Stimulated activated naive CD4-positive, alpha-beta T cell (primary cell): ENCODE measurements at places on chromosomes 11 and 22.

- no peak for DNase-seq
These were observed 525 bp downstream of the DGCR2 start for GRCh38 chr22:19121631-19122142.

GRCh38 chr11:55714982-55715888, 53.2 kb downstream of the OR4C6 start:
- no peak for DNase-seq

- no peak for DNase-seq
These were observed 157.9 kb downstream of the SHANK2 start for GRCh38 chr11:71094296-71095077.

DNA sequence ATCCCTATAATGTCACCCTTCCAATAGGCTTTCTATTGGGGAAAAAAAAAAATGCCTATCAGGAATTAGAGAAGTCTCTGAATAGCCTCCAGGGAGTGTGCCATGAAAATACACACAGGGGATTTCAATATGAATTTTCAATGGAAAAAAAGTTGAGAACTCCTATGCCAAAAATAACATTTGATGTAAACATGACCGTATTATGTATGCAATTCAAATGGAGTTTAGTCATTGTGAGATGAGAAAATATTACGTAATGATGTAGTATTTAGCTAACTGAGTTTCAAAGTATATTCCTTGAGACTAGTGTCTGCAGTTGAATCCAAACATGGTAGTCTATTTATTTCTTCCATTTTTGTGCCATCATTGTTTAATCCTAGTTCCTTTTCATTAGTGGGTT, 182.3 kb downstream of the BLID start:
- DNase-seq: no peak

DNA sequence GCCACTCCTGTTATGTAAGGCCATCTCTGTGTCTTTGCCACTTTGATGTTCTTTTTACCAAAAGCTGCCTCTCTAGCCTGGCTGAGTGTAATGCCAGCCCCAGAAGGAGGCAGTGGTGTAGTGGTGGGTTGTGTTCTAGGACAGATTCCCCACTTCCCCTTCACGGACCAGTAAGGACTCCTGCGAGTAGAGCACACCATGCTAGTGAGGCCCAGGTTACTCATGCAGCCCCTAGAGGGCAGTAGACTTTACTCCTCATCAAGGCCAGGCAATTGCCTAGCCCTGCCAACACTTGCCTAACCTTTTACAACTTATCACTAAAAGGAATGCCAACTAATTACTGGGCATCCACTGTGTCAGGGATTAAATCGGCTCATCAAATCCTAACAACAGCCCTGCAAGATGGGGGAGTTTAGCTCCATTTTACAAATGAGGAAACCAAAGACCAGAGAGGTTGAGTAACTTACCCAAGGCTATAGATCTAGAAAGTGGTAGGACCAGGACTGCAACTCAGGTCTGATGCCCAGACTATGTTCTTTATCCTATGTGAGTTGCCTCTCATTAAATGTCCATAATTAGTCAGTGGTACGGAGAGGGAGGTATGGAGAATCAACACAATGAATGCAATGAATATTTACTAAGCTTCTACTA, 75.3 kb downstream of the APIP start:
- DNase-seq: peak; percentile 5

- no peak for DNase-seq
These were observed 24.2 kb upstream of the YAP1 start for GRCh38 chr11:102085864-102086551.

DNA sequence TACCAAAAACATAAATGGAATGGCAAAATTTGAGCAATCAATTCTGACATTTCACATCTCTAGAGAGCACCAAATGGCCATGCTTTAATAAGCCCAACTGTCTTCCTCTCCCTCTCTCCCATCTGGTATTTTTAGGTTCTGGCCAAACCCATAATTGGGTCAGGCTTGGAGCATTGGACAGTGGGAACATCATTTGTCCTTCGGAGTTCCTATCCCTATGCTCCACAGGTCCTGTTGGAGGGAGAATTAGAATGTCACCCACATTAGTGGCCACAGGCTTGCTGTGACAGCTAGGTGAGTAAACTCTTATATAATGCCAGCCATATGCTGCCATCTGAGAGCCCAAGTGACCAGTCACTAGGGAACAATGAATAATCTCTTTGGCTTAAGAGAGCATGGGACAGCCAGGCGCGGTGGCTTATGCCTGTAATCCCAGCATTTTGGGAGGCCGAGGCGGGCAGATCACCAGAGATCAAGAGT, 251.0 kb upstream of the CCDC90B start:
- no peak for DNase-seq

DNA sequence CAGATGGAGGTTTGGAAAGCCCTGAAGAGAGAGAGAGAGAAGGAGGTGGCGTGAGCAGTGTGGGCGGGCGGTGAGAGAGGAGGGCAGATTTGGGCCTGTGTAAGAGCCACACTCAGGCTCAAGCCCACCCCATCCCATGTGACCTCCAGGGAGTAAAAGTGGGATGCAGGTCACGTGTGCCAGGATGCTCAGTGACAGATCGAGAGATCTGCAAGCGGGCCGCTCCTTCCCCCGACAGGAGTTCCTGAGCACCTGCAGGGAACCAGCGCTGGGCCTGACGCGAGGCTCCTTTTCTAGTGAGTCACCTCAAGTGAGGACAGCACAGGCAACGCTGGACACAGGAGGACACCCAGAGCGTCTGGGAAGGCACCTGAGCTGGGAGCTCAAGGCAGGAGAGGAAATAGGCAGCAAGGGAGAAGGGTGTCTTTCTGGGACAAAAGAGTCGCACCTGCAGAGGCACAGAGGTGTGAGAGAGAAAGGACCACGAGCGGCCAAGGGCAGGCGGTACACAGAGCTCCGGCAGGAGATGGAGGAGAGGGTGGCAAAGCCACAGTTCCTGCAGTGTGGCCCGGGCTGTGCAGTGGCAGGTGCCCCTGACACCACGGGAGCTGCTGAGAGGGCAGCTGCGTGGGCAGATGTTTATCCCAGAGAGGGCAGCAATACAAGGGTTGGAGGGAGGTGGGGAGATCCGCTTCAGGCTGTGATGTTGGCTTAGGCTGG, 1294.8 kb downstream of the TBC1D22A start:
- DNase-seq: no peak

GRCh38 chr11:117092951-117093590, 5.2 kb downstream of the SIK3 start:
- no peak for DNase-seq

DNA sequence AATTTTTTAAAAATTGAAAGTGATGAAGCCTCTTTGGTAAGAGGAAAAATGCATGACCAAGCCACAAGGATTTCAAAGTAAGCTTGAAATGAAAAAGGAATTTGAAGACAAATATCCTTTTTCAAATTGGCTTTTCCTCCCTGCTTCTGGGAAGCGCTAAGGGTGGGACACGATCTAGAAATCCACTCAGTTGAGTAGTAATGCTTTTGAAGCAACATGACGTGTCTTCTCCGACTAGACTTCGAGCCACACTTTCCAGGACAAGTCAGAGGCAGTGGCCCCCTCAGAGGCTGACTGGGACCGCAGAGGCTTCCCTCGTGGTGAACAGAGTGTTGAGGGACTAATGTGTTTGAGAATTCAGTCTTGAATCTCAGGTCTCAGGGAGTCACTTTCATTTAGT, 39.8 kb downstream of the KREMEN1 start:
- no peak for DNase-seq

DNA sequence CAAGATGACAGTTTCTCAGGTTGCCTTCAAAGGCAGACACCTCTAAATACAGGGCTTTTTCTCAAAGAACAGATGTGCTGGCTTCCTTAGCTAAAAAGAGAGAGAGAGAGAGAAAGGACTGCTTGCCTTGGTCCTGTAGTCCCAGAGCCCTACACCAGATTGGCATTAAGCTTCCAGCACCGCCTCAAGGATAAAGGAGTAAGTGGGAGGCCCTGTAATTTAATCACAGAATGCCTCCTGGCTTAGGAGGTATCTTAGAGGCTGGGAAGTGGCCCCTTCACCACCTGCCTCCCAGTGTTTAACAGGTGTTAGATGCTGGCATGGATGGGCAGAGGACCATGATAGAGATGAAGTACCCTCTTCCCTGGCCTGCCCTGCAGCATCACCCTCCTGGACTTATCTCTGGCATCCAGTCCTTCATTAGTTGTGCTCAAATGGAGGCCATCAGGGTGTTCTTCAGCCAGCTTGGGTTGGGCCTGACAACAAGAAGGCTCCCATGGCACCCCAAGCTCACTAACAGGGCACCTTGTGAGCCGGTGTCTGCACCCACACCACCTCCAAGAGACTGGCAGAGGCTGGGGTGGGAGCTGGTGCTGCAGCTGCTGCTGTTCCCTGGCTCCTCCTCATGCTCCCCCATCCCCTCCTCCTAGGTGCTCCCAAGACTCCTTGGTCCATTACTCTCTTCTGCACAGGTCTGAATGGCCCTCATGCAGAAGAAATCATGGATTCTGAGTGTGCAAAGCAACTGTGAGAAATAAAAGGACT, 32.5 kb downstream of the ABCC8 start:
- DNase-seq: no peak

- DNase-seq: no peak
These were observed 125.0 kb upstream of the LARGE1 start for GRCh38 chr22:34045311-34045710.

DNA sequence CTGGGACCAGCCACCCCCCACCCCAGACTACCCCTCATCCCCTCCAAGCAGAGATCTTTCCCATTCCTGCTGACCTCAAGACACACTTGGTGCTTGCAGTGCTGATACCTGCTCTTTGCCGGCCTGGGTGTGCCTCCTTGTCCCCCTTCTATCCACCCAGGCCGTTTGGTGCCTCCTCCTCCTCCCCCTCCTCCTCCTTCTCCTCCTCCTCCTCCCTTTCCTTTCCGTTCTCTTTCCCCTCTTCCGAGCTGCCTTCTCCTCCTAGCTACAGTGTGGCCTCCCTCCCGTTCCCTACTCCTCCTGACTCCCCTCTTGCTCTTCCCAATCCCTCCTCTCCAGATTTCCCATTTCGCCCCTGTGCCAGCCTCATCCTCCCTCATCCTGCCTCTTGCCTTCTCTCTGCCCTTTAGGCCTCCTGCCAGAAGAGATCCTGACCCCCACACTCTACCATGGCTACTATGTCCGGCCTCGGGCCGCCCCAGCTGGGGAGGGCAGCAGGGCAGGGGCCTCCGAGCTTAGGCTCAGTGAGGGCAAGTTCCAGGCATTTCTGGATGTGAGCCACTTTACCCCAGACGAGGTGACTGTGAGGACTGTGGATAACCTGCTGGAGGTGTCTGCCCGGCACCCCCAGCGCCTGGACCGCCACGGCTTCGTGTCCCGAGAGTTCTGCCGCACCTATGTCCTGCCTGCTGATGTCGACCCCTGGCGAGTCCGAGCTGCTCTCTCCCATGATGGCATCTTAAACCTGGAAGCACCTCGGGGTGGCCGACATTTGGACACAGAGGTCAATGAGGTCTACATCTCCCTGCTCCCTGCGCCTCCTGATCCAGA, 712 bp downstream of the HSPB2 start:
- no peak for DNase-seq

- no peak for DNase-seq
These were observed 24.5 kb upstream of the DGKZ start for GRCh38 chr11:46322759-46323158.

GRCh38 chr11:1382429-1382828, 7.3 kb upstream of the BRSK2 start:
- DNase-seq: no peak

GRCh38 chr22:30609260-30610185, 2.5 kb downstream of the TCN2 start:
- no peak for DNase-seq

DNA sequence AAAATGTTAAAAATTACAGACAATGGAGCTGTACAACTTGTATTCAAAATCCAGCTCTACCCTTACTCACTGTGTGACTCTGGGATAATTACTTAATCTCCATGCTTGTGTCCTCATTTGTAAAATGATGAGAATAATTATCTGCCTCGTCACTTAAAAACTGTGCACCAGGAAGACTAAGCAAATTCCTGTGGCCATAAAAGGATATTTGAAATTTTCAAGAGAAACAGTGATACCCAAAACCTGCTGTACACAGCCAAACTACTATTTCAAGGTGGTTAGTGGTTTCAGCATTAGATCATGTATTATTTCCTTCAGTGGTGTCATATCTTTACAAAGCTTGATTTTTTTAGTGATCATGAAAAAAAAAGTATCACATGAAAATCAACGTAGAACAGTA, 136.9 kb downstream of the METTL15 start:
- no peak for DNase-seq

DNA sequence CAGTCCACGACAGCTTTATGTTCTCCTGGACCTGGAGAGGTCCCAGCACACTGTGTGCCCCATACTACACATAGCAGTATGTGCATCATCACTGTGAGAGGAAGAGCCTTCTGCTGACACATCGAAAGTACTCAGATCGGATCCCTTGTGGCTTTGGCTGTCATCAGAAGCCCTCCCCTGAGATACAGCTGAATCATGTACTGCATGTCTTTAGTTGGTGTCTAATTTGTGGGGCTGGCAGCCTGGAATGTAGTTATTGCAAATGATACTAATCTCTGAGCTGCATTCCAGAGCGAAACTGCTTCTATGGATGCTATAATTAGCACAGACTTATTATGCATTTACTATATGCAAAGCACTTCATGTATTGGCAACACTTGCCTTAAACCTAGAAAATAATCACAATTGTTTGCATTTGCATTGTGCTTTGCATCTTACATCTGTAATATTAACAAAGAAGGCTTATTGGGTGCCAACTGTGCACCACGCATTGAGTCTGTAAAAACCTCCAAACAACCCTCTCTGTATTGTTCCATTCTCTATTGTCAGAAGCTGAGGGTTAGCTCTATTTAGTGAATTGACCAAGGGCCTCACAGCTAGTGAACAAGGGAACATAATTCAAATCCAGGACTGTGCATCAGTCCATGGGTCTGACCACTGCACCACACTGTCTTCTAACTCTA, 89.2 kb upstream of the CRTAM start:
- DNase-seq: no peak

DNA sequence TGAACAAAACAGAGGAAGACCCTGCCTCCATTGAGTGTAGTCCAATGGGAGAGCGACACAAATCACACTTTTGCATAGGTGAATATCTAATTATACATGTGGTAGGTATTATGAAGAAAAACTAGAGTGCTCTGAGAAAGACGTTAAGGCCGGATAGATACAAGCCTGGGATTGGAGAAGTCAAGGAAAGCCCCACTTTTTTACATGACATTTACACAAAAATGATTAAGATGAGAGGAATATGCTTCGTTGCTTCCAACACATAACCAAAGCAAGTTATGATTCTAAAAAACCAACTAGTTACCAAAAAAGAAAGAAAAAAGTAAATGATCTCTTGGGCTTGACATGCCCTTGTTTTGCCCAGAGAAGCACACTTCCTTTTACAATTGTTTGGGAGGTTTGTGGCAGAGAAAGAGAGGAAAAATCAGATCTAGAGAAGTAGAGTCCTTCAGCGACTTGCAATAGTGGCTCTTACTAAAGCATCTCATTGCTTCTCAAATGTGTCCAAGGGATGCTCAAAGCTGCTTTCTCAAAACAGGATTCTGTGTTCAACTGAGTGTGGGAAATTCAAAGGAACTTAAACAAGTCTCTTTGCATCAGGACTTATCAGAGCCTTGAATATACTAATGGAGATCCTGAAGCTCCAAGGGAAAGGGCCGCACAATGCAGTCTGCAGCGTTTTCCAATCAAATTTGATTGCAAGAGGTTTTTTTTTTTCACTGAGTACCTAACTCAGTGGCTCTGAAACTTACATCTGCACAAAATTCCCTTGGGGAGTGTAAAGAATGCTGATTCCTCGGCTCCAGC, 38.8 kb downstream of the FLI1 start:
- no peak for DNase-seq

GRCh38 chr11:100151944-100152343, 535.1 kb upstream of the ARHGAP42 start:
- no peak for DNase-seq

GRCh38 chr11:16805938-16806337, 67.5 kb downstream of the C11orf58 start:
- DNase-seq: no peak
